ENCODE measurements at places on chromosomes 11 and 22.
A peak's percentile ranks its signal among the peaks of the same experiment; 100 is the strongest.

GRCh38 chr22:20084547-20085413, 4.7 kb downstream of the DGCR8 start:
- no peak for ATAC-seq

DNA sequence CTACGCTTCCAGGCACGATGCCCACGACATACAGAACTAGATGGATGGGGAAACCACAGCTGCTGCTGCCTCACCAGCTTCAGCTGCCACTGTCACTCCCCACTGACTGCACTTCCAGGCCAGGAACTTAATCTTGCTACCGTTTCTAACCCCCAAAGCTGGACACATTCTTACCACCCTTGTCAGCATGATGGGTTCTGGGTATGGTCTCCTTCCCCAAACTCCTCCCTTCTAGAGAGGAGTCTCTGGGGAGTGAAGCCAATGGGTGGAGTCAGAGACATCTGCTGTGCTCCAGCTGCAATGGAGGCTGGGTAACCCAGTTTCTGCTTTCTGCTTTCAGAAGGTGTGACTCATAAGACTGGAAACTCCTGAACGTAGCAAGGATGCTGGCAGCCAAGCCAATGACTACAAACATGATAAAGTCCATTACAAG, 87.0 kb upstream of the THY1 start:
- peak; percentile 70 for ATAC-seq

DNA sequence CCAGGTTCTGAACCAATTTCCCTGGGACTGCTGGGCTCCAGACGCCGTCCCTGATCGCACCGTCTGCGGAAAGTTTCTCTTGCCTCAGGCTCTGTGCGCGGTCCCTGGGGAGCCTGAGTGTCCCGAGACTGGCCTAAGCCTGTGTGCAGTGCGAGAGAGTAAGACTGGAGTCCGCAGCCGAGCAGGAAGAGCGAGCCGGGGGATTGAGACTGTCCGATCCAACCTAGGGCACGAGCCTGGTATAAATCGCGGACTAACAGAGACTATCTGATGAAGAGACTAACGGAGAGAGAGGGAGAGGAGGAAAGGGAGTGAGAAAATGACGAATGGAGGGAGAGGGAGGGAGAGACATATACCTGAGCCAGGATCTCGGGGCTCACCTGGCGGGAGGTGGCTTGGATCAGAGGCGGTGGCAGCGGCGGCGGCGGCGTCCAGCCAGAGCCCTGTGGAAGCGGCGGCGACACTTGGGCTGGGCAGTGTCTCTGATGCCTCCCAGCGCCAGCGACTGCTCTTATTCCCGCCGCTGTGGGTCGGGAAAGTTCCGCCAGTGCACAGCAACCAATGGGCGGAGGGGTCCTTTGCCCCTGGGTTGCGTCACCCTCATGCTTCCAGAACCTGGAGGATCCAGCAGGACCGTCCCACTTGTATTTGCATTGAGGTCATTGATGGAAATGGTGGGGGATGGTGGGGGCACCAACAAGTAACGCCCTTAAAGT, at the start of gene CALCA:
Gene CALCA (minus strand): TSS at position 487 of the 716 bp plus-strand sequence. CDS start 1,159 bp downstream, outside the sequence.
- ATAC-seq, result no peak

DNA sequence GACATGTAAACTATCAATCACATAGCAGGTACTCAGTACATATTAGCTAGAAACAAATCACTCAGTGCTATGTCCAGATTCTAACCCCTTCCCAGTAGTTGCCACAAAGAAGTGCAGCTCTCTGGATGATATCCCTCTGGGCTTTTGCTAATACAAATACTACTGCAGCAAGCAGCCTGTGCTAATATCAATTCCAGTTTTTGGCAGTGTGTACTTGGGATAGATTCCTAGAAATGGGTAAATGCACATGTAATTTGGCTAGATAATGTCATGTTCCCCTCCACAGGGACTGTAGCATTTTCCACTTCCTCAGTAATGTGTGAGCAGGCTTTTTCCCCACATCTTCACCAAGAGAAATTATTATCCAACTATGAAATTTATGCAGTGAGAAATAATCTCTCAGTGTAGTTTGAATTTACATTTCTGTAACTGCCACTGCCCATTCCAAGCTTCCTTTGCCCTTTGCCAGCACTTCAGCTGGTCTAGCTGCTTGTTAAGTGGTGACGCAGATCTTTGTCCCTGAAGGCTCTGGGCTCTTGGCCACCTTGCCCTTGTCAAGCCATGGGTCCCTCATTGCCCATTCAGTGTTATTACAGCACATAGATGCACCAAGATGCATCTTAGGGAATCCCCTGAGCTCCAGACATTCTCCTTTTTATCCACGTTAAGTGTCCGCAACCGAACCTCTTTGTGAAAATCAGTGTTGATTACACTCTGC, 107.1 kb upstream of the CLPB start:
- ATAC-seq, result no peak

DNA sequence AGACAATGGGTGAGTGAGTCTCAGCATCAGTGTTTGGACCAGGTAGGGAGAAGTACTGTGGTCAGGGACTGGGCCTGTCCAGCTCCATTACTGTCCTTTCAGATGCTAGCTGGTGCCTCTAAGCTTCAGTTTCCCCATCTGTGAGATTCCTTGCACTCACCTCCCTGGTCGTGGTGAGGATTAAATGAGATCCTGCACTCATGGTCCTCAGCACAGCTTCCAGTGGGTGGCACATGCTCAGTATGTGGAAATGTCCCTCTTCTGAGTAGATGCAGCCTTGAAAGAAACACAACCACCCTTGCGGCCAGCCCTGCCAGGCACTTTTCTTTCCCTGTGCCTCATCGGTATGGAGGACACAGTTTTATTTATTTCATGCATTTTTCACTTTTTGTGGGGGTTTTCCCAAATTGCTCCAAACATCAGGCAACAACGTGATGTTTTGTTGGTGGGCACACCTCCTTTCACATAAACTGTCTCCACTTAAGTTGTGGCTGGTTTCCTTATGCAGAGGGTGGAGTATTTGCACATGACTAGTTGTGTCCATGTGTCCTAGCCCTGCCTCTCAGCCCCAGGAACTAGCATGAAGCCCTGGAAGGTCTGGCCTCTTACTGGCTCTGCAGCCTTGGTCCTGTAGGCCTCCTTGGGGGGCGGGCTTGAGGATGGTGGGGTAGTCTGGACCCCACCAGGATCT, 1.1 kb downstream of the LZTR1 start:
- no peak for ATAC-seq

GRCh38 chr11:121415856-121416255, 36.3 kb upstream of the SORL1 start:
- no peak for ATAC-seq

- ATAC-seq, result peak; percentile 88
These were observed 48.5 kb downstream of the APOL1 start for GRCh38 chr22:36301384-36301828.

GRCh38 chr11:102589047-102589459, 36.1 kb downstream of the MMP20 start:
- peak; percentile 70 for ATAC-seq

- ATAC-seq, result no peak
These were observed 1.4 kb downstream of the RCE1 start for GRCh38 chr11:66844496-66845142.

- ATAC-seq, result no peak
These were observed 98.8 kb downstream of the PKNOX2 start for GRCh38 chr11:125263268-125263790.

DNA sequence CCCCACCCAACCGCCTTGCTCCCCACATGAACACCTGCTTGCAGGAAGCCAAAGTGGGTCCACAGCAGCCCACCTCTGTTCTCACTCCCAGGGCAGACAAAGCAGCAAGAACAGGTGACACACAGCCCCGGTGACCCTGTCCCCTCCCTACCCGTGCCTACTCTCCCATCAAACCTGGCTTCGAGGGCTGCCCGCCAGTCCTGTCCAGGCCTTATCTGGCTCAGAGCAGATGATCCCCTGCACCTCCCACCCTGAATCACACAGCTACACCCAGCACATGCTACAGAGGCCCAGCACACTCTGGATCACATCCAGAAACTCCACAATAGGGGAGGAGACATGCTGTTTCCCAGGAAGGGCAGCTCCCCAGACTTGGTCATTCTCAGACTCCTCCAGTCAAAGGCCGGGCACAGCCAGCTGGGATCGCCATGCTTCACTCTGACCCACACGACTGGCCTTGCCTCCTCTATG, 6.2 kb upstream of the RGL4 start:
- ATAC-seq, result no peak

DNA sequence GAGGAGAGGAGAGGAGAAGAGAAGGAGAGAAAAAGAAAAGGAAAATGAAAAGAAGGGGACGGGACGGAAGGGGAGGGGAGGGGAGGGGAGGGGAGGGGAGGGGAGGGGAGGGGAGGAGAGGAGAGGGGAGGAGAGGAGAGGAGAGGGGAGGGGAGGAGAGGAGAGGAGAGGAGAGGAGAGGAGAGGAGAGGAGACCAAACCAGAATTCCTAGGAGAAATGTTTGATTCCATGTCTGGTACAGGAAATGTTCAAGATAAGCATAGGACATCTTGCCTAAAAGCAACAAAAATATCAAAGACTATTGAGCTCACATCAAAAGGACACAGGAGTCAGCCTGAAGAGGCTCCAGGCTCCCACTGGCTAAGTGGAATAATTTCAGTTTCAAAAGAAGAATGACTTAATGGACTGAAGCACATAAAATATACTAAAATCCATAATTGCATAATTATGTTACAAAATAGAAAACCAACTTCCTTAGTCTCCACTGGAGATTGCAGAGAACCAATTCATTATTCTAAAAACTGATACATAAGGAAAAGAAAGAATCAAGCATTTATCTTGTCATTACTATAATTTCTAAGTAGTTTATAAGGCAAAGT, 101.1 kb upstream of the APOA1 start:
- no peak for ATAC-seq

DNA sequence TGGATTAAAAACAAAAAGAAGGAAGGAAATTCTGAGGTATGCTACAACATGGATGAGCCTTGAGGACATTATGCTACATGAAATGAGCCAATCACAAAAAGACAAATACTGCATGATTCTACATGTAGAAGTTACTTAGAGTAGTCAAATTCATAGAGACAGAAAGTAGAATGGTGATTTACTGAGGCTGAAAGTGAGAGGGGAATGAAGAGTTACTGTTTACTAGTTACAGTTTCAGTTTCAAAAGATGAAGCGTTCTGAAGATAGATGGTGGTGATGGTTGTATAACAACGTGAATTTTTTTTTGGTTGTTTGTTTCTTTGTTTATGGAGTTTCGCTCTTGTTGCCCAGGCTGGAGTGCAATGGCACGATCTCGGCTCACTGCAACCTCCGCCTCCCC, 9.5 kb downstream of the OR5P2 start:
- no peak for ATAC-seq

GRCh38 chr11:14027525-14027924, 65.0 kb downstream of the SPON1 start:
- no peak for ATAC-seq

- ATAC-seq, result no peak
These were observed 70.2 kb downstream of the DBX1 start for GRCh38 chr11:20089796-20090653.

DNA sequence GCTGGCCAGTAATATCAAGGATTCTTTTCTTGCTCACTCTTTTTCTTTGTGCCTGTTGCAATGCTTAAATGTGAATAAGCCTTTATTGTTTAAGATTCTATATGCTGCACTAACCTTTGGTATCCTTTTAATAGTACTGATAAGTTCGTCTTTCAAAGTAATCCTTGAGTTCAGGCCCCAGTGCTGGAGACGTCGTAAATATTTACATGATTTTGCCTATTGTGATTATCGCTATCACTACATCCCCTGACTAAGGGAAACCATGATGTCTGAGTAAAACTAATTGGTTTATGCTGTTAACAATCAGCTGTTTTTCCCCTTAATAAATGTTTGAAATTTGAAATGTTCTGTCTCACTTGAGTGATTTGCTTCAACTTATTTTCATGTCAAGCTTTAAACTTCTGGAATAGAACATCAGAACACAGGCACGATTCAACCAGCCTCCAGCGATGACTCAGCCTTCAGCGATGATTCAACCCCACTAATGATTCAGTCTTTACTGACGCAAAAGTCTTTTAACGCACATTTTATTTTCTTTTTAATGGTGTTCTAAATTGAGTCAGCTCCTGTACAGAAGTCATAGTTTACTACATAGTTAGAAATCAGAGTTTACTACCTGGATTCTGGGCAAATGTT, 3.9 kb downstream of the HTATIP2 start:
- peak; percentile 81 for ATAC-seq

- peak; percentile 56 for ATAC-seq
These were observed 48.1 kb downstream of the CYTH4 start for GRCh38 chr22:37330200-37331033.

- ATAC-seq, result no peak
These were observed 423.7 kb downstream of the SHANK2 start for GRCh38 chr11:70828593-70829082.

- ATAC-seq, result peak; percentile 17
These were observed 1.7 kb downstream of the RASGRP2 start for GRCh38 chr11:64742087-64742888.

GRCh38 chr22:28344918-28345703, 334.5 kb downstream of the TTC28 start:
- no peak for ATAC-seq

DNA sequence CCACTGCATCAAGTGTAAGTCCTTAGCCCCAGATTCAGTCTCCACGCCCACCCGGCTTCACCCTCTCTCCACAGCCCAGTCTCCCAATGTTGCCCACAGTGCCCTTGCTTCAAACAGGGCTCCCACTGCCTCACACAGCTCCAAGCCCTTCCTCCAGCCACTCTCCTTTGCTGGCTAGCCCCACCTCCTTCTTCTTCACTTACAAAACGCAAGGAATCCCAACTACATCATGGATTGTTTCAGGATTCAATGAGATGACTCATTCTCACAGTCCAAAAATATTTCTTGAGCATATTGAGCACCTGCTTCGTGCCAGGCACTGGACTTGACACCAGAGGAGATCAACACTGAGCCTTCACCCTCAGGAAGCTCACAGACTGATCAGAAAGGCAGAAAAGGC, 533.5 kb downstream of the BUD13 start:
- ATAC-seq, result no peak

DNA sequence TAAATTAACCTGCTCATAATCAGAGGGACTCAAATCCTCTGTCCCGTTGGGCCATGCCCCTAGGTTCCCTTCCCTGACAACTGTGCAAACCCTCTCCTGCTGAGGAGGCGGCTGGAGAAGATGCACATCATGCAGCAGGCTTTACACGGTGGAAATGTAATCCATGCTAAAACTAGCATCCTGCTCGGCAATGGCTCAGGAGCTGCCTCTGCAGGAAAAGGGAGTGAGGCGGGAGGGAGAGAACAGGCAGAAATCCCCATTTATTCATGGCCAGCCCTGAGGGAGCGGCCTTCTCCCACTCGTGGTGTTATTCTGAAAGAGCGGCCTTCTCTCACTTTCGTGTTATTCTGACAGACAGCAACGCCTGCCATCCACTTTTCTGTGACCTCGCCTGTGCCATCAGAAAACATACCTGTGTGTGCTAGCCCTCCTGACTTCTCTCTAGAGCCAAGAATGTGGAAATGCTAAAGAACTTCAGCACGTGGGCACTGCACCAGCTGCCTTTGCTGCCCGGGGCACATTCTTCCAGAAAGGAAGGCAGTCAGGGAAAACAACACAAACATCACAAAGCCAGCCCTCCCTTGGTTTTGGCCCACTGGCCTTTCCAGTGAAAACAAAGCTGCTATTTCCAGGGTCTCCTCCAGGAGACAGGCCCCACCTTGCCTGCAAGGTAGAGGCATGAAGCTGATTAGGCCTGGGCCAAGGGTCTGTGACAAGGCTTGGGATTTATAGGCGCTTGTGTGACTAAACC, 62.9 kb upstream of the BID start:
- ATAC-seq, result no peak

Data from activated CD4-positive, CD25-positive, alpha-beta regulatory T cell treated with anti-CD3 and anti-CD28 coated beads, Interleukin-2, amount 50 U/mL, for 24 hours (primary cell).